A549 treated with CpdA at 1 μM for 4 hours (cell line): ENCODE measurements at places on chromosomes 4 and X. TPM values are rescaled to one million over a fixed set of nuclear protein-coding genes. Genes with fewer than 3 reads are reported as not detected.

Gene MAP3K15
- total RNA-seq: 1.8 to 2.2 TPM (median 2.1 TPM) in 5 replicates

Gene CT45A2
- total RNA-seq: 0.07 TPM in 1 of 5 replicates, not detected in the others

Gene MBNL3
- total RNA-seq: not detected in 5 replicates

Gene ATOH1
- not detected in 5 replicates for total RNA-seq

Gene RAB39B
- total RNA-seq: 0.62 to 1.1 TPM (median 0.73 TPM) in 5 replicates

Gene EDA2R
- total RNA-seq: 11.5 to 14.6 TPM (median 13.7 TPM) in 5 replicates

Gene PF4V1
- total RNA-seq: not detected in 5 replicates

Gene FGF2
- total RNA-seq: 40.6 to 63.0 TPM (median 56.9 TPM) in 5 replicates

Gene SORBS2
- 0.14 to 0.32 TPM (median 0.29 TPM) in 4 of 5 replicates, not detected in the other for total RNA-seq

Gene MAGEA2B
- total RNA-seq: not detected in 5 replicates

Gene SLC16A2
- 25.0 to 31.5 TPM (median 25.2 TPM) in 5 replicates for total RNA-seq

Gene SNCA
- 0.06 to 0.22 TPM (median 0.17 TPM) in 4 of 5 replicates, not detected in the other for total RNA-seq

Gene APLN
- 0.70 to 0.90 TPM (median 0.79 TPM) in 5 replicates for total RNA-seq
